ENCODE measurements at places on chromosomes 5 and 9.

DNA sequence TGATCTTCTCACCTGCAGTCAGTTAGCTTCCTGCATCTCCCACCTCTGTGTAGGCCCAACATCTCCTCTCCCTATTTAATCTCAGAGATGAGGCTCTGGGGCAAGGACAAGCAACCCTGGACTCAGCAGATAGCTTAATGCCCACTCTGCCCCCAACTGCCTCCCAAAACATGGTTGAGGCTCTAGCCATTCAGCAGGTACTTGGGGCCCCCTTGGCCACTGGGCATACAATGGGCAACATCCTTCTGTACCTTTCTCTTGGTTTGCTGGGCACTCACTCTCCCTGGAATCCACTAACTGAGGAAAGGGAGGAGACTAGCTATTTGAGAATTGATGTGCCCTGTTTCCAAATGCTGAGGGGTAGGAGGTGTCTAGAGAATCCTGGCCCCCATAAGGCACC is 9.4 kb downstream of the IGIP start:
- DNase-seq, result no peak

DNA sequence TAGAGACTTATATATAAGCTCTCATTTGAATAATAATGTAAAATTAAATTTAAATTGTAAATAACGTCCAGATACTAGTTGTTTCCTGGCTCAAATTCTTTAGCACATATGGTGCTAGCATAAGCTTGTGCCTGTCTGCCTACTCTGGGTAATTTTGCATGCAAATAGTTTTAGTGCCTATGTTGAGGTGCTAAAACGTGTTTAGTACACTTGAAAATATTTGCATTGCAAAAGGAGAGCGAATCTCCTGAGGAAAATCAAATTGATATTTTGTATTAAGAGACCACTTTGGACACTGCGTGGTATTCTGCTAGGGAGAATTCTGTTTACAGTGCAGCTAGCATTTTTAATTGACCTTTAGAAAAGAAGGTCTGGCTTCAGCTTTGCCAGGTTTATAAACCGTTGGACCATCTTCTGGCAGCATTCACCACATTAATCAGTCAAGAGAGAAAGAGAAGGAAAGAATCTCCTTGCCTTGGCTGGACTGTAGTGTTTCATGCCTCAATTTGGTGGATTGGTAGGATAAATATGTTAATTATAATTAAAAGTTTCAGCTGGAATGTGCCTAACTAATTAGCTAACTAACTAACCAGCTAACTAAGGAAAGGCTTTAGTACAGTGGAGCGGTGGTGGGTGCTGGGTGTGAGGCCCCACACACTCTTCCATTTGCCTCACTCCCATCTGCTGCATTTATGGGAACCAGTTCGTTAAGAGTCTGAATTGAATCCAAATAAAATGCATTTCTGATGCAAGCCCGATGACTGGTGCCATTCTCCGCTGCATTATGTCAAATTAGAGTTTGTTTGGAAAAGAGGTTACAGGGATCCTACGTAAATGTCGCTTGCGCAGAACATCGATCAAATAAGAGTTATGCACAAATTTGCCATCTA is 150.1 kb upstream of the MPDZ start:
- no peak for DNase-seq

DNA sequence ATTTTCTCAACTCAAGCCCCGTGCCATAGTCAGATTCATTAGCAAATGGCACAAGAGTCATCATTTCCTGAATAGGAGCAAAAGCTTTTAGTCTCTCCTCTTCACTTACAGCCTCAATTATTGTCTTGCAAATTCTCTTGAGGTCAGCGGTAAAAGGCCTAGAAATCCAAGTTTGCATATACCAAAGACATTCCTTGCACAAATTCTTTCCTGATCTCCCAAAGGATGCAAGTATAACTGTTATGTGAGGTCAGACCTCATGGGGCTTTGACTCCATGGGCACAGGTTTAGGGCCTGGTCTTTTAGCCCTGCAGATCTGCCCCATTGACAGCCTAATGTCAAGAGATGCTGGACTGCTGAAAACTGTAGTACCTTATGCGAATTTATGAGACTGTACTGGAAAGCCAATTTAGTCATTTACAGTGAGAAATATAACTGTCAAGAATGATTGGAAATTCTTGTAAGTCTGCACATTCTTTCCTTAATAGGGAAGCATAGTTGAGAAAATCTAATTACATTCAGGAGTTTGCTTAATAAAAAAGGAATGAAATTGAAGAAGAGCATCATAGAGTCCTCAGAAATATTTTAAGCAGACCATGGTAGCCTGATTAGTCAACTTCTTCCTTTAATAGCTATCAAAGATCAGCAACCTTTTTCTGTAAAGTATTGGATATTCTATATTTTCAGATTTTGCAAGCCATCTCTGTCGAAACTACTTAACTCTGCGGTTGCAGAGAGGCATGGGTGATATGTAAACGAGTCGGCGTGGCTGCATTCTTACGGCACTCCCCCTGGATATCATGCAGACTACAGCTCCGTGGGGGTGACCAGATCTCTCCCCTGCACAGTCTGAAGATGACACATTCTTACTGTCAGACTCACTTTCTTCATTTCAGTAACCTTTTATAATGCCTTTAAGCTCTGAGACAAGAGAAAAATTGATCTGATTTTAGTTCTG is 45.2 kb downstream of the GCNT4 start:
- no peak for DNase-seq

GRCh38 chr5:45109636-45110035 is 300.9 kb downstream of the MRPS30 start:
- no peak for DNase-seq

- DNase-seq, result peak; percentile 67
These were observed 354.8 kb downstream of the TMEM232 start for GRCh38 chr5:110371725-110372041.

- DNase-seq, result no peak
These were observed 13.7 kb upstream of the SYK start for GRCh38 chr9:90787771-90788460.

DNA sequence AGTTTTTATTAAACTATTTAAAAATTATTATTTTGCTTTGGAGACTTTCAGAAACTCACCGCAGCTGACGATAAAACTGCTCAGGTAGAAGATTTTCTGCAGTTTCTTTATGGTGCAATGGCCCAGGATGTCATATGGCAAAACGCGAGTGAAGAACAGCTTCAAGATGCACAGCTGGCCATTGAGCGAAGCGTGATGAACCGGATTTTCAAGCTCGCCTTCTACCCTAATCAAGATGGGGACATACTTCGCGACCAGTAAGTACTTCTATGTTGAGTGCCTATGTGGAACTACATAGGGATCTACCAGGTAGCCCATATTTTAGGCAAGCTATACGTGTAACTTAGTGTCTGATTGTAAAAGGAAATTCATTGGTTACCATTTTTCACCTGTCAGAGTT is 94.0 kb downstream of the GAPVD1 start:
- DNase-seq, result no peak

DNA sequence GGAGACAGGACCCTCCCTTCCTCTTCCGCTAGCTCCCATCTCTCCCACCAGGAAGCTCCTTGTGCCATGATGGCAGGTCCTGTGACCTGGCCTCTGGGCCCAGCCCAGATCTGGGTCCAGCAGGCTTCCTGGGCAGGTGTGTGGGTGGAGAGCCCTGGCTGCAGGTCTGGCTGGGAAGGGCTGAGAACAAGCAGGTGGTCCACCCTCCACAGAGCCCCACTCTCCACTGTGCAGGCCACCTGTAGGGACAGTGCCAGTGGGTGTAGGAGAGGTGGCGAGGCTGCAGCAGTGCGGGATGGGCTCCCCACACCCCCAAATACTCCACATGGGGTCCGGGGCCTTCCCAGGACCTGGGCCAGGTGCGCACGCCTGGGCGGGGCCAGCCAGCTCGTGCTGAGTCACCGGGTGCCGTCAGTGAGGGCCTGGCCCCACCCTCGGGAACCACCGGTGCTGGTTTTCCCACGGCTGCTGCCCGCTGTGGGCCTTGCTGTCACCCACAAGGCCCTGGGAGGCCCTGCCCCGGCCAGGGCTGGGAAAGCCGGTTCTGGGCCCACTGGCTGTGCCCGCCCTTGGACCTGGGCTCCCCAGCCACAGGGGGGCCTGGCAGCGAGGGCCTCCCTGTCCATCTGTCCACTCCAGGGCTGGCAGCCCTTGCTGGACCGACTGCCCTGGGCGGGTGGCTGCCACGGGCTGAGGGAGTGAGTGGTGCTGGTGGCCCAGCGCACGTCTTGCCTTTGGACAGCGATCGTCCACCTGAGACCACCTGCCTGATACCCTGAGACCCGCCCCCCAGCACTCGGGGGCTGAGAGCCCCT is 9.3 kb upstream of the NRARP start:
- DNase-seq, result peak; percentile 52

GRCh38 chr5:56323505-56323904 is 90.4 kb upstream of the ANKRD55 start:
- peak; percentile 94 for DNase-seq

GRCh38 chr9:127519301-127520166 is 68.2 kb downstream of the LRSAM1 start:
- DNase-seq, result peak; percentile 94

GRCh38 chr5:141846031-141846430 is 32.2 kb downstream of the PCDH1 start:
- no peak for DNase-seq

- DNase-seq, result no peak
These were observed at the start of gene PCDHA1 for GRCh38 chr5:140785905-140786686. Gene PCDHA1 (plus strand): TSS chr5:140786140.

GRCh38 chr9:68547417-68547816 is 6.7 kb upstream of the TMEM252 start:
- no peak for DNase-seq
